IMR-90 (cell line): ENCODE measurements at places on chromosomes 2 and 18. TPM values are rescaled to one million over a fixed set of nuclear protein-coding genes. Genes with fewer than 3 reads are reported as not detected.

The PREPL gene
- 39.6 and 59.2 TPM in 2 replicates for total RNA-seq

The ANKRD23 gene
- 0.54 and 0.83 TPM in 2 replicates for total RNA-seq

The AQP12B gene
- not detected in 2 replicates for total RNA-seq

The CFAP221 gene
- not detected in 2 replicates for total RNA-seq

The CAPN14 gene
- under 0.01 TPM in 2 replicates for total RNA-seq

The TOGARAM2 gene
- total RNA-seq = under 0.01 and 0.28 TPM in 2 replicates

The GKN2 gene
- total RNA-seq = not detected in 2 replicates

The POU3F3 gene
- total RNA-seq = not detected in 2 replicates

The CENPA gene
- total RNA-seq = 7.7 and 10.0 TPM in 2 replicates

The GDF7 gene
- under 0.01 TPM in 2 replicates for total RNA-seq

The CXCR2 gene
- total RNA-seq = not detected in 2 replicates

The CDH7 gene
- total RNA-seq = not detected in 2 replicates

The HOXD4 gene
- not detected in 2 replicates for total RNA-seq

The DSG1 gene
- not detected in 2 replicates for total RNA-seq

The APLF gene
- total RNA-seq = 2.3 and 3.3 TPM in 2 replicates

The TMEM163 gene
- total RNA-seq = not detected in 2 replicates

The NYAP2 gene
- not detected in 2 replicates for total RNA-seq
